ENCODE measurements at places on chromosomes 13 and 19. TPM values are rescaled to one million over a fixed set of nuclear protein-coding genes. Genes with fewer than 3 reads are reported as not detected.

Gene ZNF296
- not detected for total RNA-seq

Gene ZNF534
- 0.35 TPM for total RNA-seq

Gene MYPOP
- 4.4 TPM for total RNA-seq

- no peaks in the 10 kb centered on the region for H3K27me3 ChIP-seq
- no peaks in the 10 kb centered on the region for H3K36me3 ChIP-seq
- no peak for DNase-seq
- no peaks in the 10 kb centered on the region for H3K4me1 ChIP-seq
- H3K27ac ChIP-seq: no peak overlapping the region
Measured at GRCh38 chr13:70333752-70334151, 225.5 kb upstream of the KLHL1 start.

- H3K27me3 ChIP-seq: no peaks in the 10 kb centered on the region
- H3K36me3 ChIP-seq: no peaks in the 10 kb centered on the region
- H3K27ac ChIP-seq: no peak overlapping the region
Measured at GRCh38 chr19:16153582-16154336, 10.3 kb downstream of the HSH2D start.

DNA sequence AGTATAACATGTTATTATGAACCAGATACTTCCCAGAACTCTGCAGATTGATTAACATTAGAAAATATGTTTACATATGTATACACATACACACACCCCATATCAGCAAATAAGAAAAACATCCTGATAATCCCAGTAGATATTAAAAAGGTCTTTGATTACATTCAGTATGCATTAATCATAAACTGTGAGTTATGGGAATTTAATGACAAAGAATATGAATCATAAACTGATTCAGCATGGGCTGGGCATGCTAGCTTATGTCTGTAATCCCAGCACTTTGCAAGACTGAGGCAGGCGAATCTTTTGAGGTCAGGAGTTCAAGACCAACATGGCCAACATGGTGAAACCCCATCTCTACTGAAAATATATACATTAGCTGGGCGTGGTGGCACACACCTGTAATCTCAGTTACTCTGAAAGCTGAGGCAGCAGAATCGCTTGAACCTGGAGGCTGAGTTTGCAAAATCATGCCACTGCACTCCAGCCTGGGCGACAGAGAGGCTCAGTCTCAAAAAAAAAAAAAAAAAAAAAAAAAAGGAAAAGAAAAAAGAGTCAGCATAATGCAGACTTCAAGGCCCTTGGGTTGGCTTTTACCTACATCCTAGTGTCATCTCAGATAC, 581.9 kb upstream of the PRR20A start:
- H3K36me3 ChIP-seq: no peaks in the 10 kb centered on the region
- no peaks in the 10 kb centered on the region for H3K4me1 ChIP-seq
- DNase-seq: no peak
- H3K27me3 ChIP-seq: no peaks in the 10 kb centered on the region
- no peak overlapping the region for H3K4me3 ChIP-seq

GRCh38 chr19:58317476-58318072, 9.2 kb upstream of the ZSCAN22 start:
- no peak for DNase-seq
- H3K36me3 ChIP-seq: no peaks in the 10 kb centered on the region
- H3K4me1 ChIP-seq: no peaks in the 10 kb centered on the region
- no peaks in the 10 kb centered on the region for H3K27me3 ChIP-seq
- no peak overlapping the region for H3K27ac ChIP-seq

GRCh38 chr13:50334944-50335343, 319.7 kb downstream of the KCNRG start:
- no peaks in the 10 kb centered on the region for H3K4me1 ChIP-seq
- H3K4me3 ChIP-seq: no peak overlapping the region
- no peak for DNase-seq
- H3K36me3 ChIP-seq: no peaks in the 10 kb centered on the region
- H3K27ac ChIP-seq: no peak overlapping the region

- peaks cover 8% of the 10 kb centered on the region for H3K4me1 ChIP-seq
- no peaks in the 10 kb centered on the region for H3K36me3 ChIP-seq
- H3K27ac ChIP-seq: no peak overlapping the region
- H3K4me3 ChIP-seq: no peak overlapping the region
- H3K27me3 ChIP-seq: no peaks in the 10 kb centered on the region
- DNase-seq: peak; percentile 65
Measured at GRCh38 chr19:13784731-13785452, 10.4 kb upstream of the ZSWIM4 start.

GRCh38 chr13:19067767-19068166, 113.9 kb downstream of the TUBA3C start:
- no peak overlapping the region for H3K4me3 ChIP-seq
- H3K27ac ChIP-seq: no peak overlapping the region
- no peaks in the 10 kb centered on the region for H3K36me3 ChIP-seq
- no peaks in the 10 kb centered on the region for H3K27me3 ChIP-seq

DNA sequence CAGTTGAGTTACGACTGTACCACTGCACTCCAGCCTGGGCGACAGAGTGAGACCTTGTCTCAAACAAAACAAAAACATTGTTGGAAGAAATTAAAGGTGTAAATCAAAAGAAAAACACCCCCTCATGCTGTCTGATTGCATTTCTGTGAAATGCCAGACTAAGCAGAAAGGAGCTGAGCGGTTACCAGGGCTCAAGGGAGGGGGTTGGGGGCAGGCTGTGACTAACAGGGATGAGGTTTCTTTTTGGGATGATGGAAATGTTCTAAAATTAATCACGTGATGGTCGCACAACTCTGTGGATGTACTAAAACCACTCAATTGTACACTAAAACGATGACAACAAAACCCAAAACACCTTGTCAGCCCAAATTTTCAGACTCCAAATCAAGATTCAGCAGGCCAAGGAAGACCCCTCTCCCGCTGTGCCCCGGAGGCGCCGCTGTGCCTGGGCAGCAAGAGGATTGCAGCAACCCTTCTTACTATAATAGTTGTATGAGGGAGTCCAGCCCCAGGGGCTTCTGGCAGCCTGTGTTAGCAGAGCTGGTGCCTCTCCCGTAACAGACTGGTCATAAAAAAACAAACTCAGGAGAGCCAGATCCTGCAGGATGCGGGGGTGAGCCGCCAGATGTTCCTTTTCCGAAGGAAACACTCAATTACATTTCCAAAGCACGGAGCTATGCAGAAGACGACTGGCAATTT, 20.9 kb downstream of the CAPS start:
- DNase-seq: peak; percentile 84
- no peaks in the 10 kb centered on the region for H3K27me3 ChIP-seq
- H3K4me3 ChIP-seq: no peak overlapping the region
- H3K27ac ChIP-seq: peak overlapping the region; percentile 87
- peaks cover 33% of the 10 kb centered on the region for H3K4me1 ChIP-seq
- H3K36me3 ChIP-seq: no peaks in the 10 kb centered on the region

Data from uterus (tissue), 4 donors.